ENCODE measurements at places on chromosomes 3 and 15. TPM values are rescaled to one million over a fixed set of nuclear protein-coding genes. Genes with fewer than 3 reads are reported as not detected.

The ARRDC4 gene
- 13.0 TPM for polyA plus RNA-seq

The NUP210 gene
- 43.5 TPM for polyA plus RNA-seq

DNA sequence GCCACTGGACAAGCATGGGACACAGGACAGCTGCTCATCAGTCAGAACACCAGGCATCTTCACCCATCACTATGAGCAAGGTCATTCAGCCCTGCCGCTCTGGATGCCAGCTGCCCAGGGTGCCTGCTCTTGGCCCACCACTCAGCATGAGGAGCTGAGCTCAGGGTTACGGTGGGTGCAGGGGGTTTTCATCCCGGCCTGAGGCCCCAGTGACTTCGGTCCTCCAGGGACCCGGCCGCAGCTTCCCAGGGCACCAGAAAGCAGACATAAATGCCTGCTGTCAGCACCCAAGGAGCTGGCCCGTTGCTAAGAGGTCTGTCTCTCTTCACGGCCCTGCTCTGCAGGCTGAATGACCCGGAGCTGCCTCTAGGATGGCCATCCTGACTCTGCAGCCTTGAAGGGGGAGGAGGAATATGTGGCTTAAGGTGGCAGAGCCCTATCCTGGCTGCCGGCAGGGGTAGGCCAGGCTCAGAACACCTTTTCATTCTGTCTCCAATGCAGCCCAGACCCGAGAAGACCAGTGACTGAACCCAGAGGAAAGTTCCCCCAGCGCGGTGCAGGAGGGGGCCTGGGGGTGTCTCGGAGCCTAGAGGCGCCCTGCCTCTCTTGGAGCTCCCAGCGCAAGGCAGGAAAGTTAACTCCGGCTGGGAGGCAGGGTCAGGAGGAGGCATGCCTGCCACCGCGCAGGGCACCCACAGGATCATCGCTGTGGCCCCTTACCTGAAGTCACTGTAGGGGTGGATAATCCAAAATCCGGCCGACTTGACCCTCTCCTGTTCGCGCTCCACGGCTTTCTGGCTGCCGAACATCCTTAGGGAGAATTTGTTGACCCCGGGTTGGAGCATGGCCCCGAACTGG is 1.8 kb downstream of the HCN4 start:
- H3K4me1 ChIP-seq: no peaks in the 10 kb centered on the region
- peaks cover 78% of the 10 kb centered on the region for H3K27me3 ChIP-seq
- H3K36me3 ChIP-seq: no peaks in the 10 kb centered on the region
- H3K4me3 ChIP-seq: no peak overlapping the region

DNA sequence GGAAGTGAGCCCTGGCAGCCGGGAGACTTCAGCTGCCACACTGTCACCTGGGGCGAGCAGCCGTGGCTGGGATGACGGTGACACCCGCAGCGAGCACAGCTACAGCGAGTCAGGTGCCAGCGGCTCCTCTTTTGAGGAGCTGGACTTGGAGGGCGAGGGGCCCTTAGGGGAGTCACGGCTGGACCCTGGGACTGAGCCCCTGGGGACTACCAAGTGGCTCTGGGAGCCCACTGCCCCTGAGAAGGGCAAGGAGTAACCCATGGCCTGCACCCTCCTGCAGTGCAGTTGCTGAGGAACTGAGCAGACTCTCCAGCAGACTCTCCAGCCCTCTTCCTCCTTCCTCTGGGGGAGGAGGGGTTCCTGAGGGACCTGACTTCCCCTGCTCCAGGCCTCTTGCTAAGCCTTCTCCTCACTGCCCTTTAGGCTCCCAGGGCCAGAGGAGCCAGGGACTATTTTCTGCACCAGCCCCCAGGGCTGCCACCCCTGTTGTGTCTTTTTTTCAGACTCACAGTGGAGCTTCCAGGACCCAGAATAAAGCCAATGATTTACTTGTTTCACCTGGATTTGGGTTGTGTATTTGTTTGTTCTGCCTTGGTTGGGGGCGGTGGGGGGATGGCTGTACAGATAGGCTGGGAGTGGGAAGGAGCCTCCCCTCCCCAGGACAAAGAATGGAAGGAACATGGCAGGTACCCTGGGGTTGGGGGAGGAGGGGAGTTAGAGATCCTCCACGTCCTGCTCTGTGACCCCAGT is 2.9 kb upstream of the GRM2 start:
- no peak for DNase-seq
- H3K27ac ChIP-seq: no peak overlapping the region
- no peak overlapping the region for H3K4me3 ChIP-seq
- peaks cover 8% of the 10 kb centered on the region for H3K27me3 ChIP-seq

The USP3 gene
- polyA plus RNA-seq: 91.4 TPM

DNA sequence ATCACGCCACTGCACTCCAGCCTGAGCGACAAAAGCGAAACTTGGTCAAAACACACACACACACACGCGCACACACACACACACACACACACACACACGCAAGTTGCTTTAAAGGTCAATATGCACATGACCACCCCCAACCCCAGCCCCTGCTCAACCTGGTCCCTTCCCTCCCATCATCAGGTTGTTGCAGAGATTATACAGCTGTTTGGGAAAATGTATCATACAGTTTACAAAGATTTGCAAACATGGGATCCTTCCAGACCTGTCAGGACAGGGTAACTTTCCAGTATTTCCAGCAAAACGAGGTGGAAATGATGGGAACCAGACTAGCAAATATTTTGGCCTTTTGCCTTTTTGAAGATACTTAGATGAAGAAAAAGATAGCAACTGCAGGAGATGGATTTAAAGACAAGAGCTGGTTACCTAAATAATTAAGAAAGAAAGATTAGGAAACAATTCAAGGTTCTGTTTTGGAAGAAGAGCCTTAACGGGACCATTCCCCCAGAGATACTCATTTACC is 80.2 kb downstream of the TNIK start:
- DNase-seq: no peak
- no peak overlapping the region for H3K4me3 ChIP-seq
- H3K27ac ChIP-seq: no peak overlapping the region
- no peaks in the 10 kb centered on the region for H3K27me3 ChIP-seq
- H3K36me3 ChIP-seq: no peaks in the 10 kb centered on the region
- peaks cover 21% of the 10 kb centered on the region for H3K4me1 ChIP-seq

DNA sequence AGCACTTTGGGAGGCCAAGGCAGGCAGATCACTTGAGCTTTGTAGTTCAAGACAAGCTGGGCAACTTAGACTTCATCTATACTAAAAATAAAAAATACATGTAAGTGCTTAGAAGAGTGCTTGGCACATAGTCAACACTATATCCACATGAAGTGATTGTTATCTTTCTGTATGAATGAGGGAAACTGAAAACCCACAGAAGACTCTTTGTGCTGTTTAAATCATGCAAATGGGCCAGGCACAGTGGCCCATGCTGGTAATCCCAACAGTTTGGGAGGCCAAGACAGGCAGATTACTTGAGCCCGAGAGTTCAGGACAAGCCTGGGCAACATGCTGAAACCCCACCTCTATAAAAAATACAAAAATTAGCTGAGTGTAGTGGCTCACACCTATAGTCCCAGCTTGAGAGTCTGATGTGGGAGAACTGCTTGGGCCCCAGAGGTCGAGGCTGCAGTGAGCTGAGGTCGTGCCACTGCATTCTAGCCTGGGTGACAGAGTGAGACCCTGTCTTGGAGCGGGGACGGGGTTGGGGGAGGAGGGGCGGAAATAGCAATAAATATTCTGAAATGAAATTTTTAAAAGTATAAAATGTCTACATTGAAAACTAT is 129.7 kb downstream of the NR2E3 start:
- no peak overlapping the region for H3K27ac ChIP-seq
- H3K36me3 ChIP-seq: peaks cover 2% of the 10 kb centered on the region
- no peak overlapping the region for H3K4me3 ChIP-seq
- H3K27me3 ChIP-seq: no peaks in the 10 kb centered on the region
- no peak for DNase-seq
- H3K4me1 ChIP-seq: no peaks in the 10 kb centered on the region

The GOLGA8M gene
- polyA plus RNA-seq: not detected
